ENCODE measurements at places on chromosomes 2 and 18. TPM values are rescaled to one million over a fixed set of nuclear protein-coding genes. Genes with fewer than 3 reads are reported as not detected.

Gene LCT
- polyA plus RNA-seq, result not detected

Gene CD8B2
- 0.03 TPM for polyA plus RNA-seq

Gene C2orf80
- not detected for polyA plus RNA-seq

Gene LYG1
- 3.7 TPM for polyA plus RNA-seq

Gene KIF1A
- 0.63 TPM for polyA plus RNA-seq

Gene DPYSL5
- polyA plus RNA-seq, result not detected

Gene TRABD2A
- 0.48 TPM for polyA plus RNA-seq

Gene PAPOLG
- polyA plus RNA-seq, result 3.5 TPM

Gene SGO2
- polyA plus RNA-seq, result 1.3 TPM

Gene MEIS1
- 9.8 TPM for polyA plus RNA-seq

Gene REG3A
- polyA plus RNA-seq, result 120 TPM

Gene FIGN
- 1.2 TPM for polyA plus RNA-seq

Gene COL3A1
- 108 TPM for polyA plus RNA-seq

Gene PLCD4
- polyA plus RNA-seq, result 6.8 TPM

Gene MC4R
- not detected for polyA plus RNA-seq

Gene GKN2
- 28.0 TPM for polyA plus RNA-seq

Gene LRATD1
- 9.0 TPM for polyA plus RNA-seq

Gene GREB1L
- 0.15 TPM for polyA plus RNA-seq

Gene ZRANB3
- polyA plus RNA-seq, result 1.00 TPM

Gene LRP1B
- polyA plus RNA-seq, result 0.10 TPM

Gene NCKAP5
- 1.1 TPM for polyA plus RNA-seq

Gene NUP35
- 8.0 TPM for polyA plus RNA-seq

Gene ABHD1
- not detected for polyA plus RNA-seq

Gene CD8A
- 1.2 TPM for polyA plus RNA-seq

Gene MOGAT1
- polyA plus RNA-seq, result 0.15 TPM

Gene ACMSD
- not detected for polyA plus RNA-seq

Gene WNT10A
- not detected for polyA plus RNA-seq

Gene IL36RN
- polyA plus RNA-seq, result 1.8 TPM

Gene HOXD12
- polyA plus RNA-seq, result not detected

Gene WDR75
- polyA plus RNA-seq, result 21.4 TPM

Gene RAB10
- polyA plus RNA-seq, result 60.8 TPM

Gene HAUS1
- polyA plus RNA-seq, result 32.1 TPM

Gene RNF125
- polyA plus RNA-seq, result 1.1 TPM

Gene SLC4A3
- 1.6 TPM for polyA plus RNA-seq

Gene NEU2
- polyA plus RNA-seq, result not detected

Gene LRRC30
- polyA plus RNA-seq, result not detected
